ENCODE measurements at places on chromosomes 16 and 17.

DNA sequence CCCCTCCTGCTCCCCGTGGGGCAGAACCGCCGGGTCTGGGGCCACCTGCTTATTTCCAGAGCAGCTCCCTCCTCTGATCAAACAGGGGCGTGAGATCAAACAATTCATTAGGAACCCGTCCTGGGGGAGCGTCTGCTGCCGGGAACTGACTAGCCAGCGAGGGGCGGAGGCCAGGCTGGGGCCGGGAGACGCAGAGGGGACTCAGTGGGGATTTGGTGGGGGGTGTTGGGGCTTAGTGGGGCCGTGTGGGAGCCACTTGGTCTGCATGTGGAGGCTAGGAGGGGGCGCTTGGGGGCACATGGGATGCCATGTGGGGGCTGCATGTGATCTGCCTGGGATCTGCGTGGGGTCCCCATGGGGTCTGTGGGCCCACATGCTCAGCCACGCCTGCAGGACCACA lies 20.5 kb upstream of the CACNA1H start:
- no peak for DNase-seq

GRCh38 chr16:27383556-27384243 lies 18.3 kb upstream of the IL21R start:
- DNase-seq: no peak

DNA sequence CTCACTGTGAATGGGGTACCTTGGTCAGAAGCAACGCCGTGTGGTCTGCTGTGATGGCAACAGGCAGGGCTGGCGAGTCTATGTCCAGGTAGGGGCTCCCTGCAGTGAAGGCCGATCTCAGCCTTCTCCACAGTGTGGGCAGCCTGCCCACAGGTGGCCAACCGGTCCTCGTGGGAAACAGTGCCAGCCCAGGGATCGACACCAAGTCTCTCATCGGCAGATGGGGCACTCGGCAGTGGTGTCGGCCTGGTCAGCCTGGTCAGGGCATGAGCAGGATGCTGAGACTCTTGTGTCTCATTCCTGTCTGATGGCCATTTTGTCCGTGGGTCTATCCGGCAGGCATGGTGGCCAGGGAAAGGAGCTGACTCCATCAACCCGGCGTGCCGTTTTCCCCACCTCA lies 92.2 kb downstream of the TNFRSF13B start:
- DNase-seq: no peak

GRCh38 chr16:3193221-3194212 lies 5.5 kb downstream of the OR1F1 start:
- no peak for DNase-seq

DNA sequence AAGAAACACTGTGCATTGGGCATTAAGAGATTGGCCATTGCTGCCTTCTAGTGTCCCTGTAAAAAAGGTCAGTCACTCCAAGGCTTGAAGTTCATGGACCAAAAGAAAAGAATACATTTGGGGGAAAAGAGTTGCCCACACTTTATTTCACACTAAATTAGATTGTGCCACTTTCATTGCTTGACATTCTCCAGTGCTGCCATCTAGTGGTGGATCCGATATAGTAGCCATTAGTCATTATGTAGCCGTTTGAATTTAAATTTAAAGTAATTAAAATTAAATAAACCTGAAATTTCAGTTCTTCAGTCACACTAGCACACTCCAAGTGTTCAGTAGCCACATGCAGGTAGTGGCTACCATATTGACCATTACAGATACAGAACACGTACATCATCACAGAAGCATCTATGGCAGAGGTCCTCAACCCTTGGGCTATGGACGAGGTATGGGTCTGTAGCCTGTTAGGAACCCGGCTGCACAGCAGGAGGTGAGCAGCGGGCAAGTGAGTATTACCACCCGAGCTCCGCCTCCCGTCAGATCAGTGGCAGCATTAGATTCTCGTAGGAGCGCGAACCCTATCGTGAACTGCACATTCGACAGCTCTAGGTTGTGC lies 21.9 kb upstream of the CDH5 start:
- peak; percentile 29 for DNase-seq

DNA sequence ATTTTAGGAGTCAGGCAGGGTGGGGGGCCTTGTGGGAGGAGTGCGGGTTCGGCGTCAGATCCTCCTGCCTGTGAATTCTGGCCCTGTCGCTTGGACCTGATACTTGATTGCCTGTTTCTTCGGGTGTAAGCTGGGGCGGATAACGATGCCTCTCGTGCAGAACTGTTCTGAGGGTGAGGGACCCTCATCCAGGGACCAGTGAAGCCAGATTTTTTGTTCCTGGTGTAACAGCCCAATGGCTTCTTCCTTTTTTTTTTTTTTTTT lies 1.3 kb downstream of the TBCD start:
- DNase-seq: no peak

GRCh38 chr16:88781140-88782077 lies 3.6 kb downstream of the PIEZO1 start:
- DNase-seq: no peak

DNA sequence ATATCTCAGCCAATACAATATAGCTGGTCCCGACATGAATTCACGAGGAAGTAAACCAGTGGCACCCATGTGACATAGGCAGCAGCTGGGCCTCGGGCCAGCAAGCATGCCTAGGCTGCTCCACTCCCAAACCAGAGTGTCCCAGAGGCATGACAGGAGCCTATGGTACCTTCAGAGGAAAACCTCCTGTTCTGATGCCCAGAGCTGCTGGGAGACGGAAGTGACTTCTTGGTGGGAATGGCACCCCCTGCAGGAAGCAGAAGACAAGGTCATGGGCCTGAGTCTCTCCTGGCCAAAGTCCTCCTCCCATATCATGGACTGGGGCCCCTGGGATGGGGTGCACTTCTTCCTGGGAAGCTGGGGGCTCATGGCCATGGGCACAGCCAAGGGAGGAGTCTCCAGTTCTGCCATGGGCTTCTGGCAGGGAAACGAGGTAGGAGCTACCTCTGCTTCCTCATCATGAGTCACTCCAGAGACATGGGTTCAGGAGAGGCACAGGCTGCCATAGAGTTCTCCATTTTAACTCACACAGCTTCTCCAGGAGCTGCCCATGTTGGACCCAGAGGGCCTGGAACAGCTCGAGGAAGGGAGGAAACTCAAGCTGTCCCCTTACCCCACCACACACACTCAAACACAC lies 13.4 kb downstream of the FBF1 start:
- DNase-seq: no peak

DNA sequence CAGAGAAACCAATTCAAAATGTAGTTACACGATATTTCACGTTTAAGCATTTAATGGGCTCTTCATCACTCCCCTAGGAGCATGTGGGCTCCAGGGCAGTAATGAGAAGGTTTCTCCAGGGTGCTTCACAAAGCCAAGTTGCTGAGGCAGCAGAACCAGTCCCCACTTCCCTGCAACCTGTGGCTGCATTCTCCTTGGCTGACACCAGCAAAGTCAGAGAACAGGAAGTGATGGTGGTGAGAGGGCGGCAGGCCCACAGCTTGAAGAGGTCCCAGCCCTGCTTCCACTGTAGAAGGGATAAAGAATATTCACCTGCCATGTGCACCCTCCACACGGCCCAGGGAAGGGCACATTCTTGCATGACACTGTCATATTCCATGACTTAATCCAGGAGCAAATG lies 133.2 kb downstream of the CBLN1 start:
- DNase-seq: no peak

- DNase-seq: no peak
Observed at GRCh38 chr16:53052519-53053501, at the start of gene CHD9NB. Gene CHD9NB (minus strand): TSS chr16:53052897. CDS start chr16:53044158, 8,739 bp downstream.

DNA sequence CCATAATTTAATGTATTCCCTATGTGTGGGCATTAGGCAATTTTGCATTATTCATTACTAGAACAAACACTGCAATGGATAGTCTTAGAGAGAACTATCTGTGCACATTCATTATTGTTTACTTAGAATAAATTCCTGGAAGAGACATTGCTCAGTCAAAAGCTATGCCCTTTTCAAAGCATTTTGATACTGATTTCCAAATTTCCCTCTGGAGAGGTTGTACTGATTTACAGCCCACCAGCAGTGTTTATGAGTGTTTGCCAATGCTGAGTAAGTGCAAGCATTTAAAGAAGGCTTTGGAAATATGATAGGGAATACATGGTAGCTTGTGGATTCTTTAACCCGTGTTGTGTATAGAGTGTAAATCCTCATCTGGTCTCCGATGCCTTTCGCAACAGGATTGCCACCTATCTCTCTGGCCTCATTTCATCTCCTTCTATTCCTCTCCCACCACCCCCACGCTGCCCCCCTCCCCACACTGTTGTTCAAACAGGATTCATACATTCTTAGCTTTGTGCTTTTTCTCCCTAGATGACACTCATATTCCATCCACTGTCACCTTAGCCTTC lies 33.4 kb upstream of the MMD start:
- DNase-seq: no peak

- DNase-seq: no peak
Observed at GRCh38 chr16:74224828-74225612, 71.6 kb upstream of the PSMD7 start.

DNA sequence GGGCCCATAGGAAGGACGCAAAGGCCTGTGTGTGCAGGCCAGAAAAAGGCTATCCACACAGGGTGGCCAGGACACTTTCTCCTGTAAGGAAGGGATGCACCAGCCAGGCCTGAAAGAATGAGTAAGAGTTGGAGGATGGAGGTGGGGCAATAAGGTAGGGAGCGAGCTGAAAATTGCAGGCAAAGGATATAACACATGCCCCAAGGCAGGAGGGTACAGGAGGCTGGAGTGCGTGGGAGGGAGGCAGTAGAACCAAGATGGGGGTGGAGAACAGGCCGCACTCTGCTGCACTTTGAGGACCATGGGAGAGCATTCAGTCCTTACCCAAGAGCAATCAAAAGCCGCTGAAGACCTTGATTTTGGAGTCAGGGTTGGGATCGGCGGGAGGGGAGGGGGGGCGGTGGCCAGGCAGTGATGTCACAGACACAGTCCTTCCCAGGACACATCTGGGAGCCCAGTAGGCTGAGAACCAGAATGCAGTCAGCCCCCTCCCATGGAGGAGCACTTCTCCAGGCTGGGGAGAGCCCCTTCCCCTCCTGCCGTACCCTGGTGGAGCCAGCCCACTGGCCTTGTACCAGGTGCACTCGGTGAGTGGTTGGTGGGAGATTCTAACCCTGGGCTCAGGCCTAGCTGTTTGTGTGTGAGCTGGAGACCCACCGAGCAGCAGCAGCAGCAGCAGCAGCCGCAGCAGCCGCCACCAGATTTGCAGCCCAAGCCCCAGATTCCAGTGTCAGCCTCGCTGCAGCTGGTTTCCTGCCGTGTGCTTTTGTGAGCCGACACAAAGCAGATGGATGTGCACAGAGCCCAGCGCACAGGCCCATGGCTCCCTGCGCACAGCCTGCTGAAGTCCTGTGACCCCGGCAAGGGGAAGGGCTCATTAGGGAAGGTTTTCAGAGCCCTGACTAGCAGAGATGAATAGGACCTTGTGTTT lies 17.5 kb downstream of the ANKRD40 start:
- DNase-seq: peak; percentile 38

GRCh38 chr17:80318166-80318565 lies 57.5 kb downstream of the RNF213 start:
- no peak for DNase-seq

DNA sequence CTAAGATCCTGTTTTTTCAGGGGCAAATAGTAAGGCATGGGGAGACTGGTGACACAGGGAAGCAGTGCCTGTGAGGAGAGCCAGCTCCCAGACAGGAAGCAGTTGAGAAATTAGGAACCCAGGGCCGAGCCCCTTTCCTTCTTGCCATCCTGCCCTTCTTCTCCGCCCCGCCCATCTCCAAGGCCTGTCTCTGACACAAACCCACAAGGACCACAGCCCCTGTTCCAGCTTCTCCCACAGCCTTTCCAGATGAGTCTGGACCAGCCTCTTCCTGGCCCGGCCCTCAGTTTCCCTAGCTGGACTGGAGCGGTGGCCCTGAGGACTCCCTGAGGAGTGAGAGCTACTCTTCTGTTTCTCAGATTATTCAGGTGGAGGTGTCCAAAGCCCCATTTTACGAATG lies 9.9 kb downstream of the CCDC102A start:
- no peak for DNase-seq

- DNase-seq: no peak
Observed at GRCh38 chr16:50600582-50601283, 52.5 kb downstream of the NKD1 start.

DNA sequence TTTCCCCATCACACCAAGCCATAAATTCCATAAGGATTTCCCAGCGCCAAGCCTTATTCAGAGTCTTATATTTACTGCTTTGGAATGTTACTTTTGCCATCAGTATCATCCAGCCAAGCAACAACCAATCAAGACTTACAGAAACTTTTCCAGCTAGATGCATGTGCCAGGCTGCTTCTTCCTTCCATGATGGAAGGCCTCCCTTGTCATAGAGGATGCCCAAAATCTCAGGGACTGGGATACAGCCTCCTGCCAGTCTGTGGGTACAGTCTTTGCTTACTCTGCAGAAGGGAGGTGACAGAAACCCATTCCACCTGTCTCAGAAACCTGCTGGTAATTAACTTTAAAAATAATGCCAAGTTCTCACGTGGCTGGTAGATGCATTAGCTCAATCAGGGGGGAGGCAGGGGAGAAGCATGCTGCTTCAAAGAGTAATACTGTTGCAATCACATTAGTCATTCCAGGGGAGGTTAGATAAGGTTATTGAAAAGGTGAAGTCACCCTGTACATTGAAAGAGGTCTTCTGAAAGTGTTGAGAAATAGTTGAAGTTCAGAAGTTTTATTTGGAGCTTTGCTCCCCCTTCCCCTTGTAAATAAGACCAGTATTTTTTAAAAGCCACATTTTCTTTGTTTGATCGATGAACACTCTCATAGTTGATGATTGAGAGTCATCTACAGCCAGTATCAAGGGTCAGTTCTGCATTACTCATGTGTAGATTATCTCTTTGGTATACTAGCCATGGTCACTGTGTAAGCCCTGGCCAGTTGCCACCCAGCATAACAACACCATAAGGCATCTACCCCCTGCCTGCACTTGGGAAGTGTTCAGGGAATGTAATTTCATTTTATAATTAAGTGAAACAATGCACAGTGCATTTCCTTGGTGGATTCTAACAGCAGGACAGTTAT lies 22.2 kb downstream of the HLF start:
- no peak for DNase-seq

GRCh38 chr17:78197147-78197832 lies 10.1 kb downstream of the AFMID start:
- peak; percentile 19 for DNase-seq

- DNase-seq: no peak
Observed at GRCh38 chr17:81097134-81097942, 62.4 kb downstream of the BAIAP2 start.

- DNase-seq: no peak
Observed at GRCh38 chr17:39775031-39775430, 37.3 kb downstream of the GRB7 start.

DNA sequence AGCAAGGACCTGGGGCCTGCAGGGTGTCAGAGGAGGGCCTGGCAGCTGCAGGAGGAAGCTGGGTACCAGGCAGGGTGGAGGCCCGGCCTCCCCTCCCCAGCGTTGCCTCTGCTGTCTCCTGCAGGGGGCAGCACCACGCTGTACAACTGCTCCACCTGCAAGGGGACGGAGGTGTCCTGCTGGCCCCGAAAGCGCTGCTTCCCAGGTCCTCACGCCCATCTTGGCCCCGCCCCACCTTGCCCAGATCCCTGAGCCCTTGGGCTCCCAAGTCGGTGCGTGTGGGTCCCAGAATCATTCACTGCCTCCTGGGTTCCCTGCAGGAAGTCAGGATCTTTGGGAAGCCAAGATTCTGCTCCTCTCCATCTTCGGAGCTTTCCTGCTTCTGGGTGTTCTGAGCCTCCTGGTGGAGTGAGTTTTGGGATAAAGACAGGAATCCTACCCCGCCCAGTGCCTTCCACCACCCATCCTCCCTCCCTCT lies 1.2 kb downstream of the TMEM95 start:
- no peak for DNase-seq

GRCh38 chr17:82752371-82753200 lies 721 bp downstream of the TBCD start:
- no peak for DNase-seq
